ENCODE measurements at places on chromosomes 12 and 14.
A peak's percentile ranks its signal among the peaks of the same experiment; 100 is the strongest.

DNA sequence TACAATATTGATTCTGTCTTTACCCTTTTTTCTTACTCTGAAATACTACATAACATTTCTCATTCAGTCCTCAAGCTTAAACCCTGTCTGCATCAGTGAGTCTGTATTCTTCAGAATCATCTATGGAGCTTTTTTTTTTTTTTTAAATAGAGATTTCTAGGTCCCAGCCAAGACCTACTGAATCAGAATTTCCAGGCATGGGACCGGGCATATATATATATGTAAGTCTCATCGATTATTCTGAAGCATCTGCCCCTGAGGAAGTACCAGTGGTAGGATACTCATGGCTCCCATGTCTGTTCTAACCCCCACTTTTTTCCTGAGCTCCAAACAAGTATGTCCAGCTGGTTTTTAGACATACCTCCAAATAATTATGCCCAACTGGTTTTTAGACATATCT lies 6.1 kb downstream of the DDX47 start:
- no peak for DNase-seq

GRCh38 chr14:102182190-102182589 lies 42.5 kb downstream of the WDR20 start:
- no peak for DNase-seq

DNA sequence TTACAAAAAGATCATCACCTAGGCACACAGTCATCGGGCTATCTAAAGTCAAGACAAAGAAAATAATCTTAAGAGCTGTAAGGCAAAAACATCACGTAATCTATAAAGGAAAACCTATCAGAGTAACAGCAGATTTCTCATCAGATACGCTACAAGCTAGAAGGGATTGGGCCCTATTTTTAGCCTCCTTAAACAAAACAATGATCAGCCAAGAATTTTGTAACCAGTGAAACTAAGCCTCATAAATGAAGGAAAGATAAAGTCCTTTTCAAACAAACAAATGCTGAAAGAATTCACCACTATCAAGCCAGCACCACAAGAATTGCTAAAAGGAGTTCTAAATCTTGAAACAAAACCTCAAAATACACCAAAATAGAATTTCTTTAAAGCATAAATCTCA lies 191.6 kb upstream of the BMP4 start:
- DNase-seq = no peak

- peak; percentile 8 for DNase-seq
Measured at GRCh38 chr12:14810953-14811483, 3.0 kb downstream of the SMCO3 start.

DNA sequence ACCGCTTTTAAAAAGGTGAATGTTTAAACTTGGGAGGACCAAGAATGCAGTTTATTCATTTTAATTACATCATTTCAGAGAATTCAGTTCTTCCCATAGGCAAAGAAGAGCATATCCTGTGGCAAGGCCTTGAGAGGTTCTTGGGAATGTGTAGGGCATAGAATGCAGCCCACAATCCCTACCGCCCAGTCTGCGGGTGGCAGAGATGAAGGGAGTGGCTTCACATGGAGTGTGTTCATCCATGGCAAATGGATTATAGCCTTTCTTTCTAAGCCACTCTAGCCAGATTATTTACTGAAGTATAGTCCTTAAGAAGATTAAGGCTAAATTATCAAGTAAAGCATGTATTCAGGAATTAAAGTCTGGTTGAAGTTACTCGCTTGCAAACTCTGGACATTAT lies 97.4 kb downstream of the TSPAN8 start:
- no peak for DNase-seq

DNA sequence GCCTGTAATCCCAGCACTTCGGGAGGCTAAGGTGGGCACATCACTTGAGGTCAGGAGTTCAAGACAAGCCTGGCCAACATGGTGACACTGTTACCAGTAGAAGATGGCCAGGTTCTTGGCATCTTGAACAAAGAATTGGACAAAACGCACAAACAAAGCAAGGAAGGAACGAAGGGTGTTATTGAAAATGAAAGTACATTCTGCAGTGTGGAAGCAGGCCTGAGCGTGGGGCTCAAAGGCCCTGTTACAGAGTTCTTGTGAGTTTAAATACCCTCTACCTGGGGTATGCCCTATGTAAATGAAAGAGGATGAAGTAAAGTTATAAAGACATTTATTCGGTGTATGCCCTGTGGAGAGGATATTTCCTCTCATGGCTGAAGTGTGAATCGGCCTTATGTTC lies 20.8 kb upstream of the CDK17 start:
- DNase-seq = no peak

GRCh38 chr14:38469156-38469555 lies 213.3 kb upstream of the CLEC14A start:
- DNase-seq = no peak

GRCh38 chr14:91126761-91127160 lies 12.9 kb downstream of the DGLUCY start:
- no peak for DNase-seq

GRCh38 chr14:103623883-103624482 lies 5.0 kb upstream of the KLC1 start:
- DNase-seq = no peak

DNA sequence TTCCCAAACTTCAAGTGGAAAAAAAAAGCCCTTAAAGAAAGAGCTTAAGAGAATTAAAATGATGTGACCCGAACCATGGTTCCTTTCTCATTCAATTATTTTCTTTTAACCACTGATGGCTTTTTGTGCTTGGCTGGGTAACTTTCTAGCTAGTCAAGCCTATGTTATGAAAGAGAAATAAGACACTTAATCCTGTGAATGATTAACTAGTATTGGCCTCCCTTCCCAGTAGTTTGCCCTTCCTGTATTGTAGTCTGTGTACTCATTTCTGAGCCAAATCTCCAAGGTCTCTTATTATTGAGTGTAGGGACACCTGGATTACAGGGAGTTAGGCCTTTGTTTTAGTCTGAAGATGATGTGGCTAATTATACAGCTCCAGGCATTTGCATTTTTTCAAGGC lies 353.0 kb downstream of the RAD51B start:
- peak; percentile 93 for DNase-seq

GRCh38 chr14:34699873-34700621 lies 14.3 kb downstream of the CFL2 start:
- DNase-seq = peak; percentile 56

- DNase-seq = no peak
Measured at GRCh38 chr14:86989285-86989684, 1003.7 kb downstream of the GALC start.

DNA sequence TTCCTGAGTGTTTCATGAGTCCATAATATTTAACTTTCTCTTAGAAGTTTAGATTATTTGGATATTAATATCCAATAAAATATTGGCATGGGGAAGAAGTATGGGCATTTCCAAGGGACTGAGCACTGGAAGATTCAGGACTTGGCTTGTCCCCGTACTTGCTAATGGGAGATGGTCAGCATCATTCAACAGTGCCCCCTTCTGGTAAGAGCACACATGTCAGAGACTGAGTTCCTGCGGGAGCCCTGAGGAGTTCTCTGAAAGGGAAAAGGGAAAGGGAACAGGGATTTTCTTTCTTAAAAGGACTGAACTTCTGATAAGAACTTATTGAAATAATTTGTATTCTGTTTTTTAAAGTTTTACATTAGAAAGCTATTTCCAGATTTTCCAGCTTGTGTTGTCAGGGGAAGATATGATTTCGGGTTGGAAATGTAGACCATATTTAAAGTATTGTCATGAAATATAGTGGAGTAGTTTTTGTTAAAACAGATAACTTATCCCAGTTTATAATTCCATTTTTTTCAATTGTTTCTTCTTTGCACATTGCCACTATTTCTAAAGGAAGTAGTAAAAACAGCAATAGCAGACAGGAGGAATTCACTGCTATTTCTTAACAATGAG lies 59.8 kb upstream of the C12orf71 start:
- DNase-seq = peak; percentile 55

- DNase-seq = no peak
Measured at GRCh38 chr14:70192915-70193314, 4.2 kb upstream of the SLC8A3 start.

DNA sequence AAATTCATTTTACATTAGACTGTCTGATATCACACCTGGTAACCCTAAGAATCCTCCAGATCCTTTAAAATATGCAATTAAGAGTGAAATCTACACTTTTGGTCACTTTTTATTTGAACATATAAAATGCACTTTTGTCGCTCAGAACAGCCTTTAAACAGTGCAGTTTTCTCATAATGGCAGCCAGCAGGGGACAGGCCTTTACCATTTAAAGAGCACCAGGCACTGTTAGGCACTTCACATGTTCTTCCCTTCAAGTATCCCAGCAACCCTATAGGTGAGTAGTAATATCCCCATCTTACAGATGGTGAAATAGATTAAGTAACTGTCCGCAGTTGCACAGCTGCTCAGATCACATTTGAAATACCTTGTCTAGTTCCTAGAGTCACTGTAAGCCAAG lies 11.3 kb upstream of the SAMD4A start:
- no peak for DNase-seq

- no peak for DNase-seq
Measured at GRCh38 chr12:11823043-11823442, 173.6 kb downstream of the ETV6 start.

GRCh38 chr14:99647411-99647810 lies 2.5 kb downstream of the HHIPL1 start:
- no peak for DNase-seq

- peak; percentile 89 for DNase-seq
Measured at GRCh38 chr14:32397861-32398640, 69.0 kb downstream of the AKAP6 start.

- no peak for DNase-seq
Measured at GRCh38 chr12:56160193-56160763, 2.1 kb downstream of the MYL6 start.

GRCh38 chr12:93415723-93416464 lies 25.9 kb downstream of the UBE2N start:
- no peak for DNase-seq

DNA sequence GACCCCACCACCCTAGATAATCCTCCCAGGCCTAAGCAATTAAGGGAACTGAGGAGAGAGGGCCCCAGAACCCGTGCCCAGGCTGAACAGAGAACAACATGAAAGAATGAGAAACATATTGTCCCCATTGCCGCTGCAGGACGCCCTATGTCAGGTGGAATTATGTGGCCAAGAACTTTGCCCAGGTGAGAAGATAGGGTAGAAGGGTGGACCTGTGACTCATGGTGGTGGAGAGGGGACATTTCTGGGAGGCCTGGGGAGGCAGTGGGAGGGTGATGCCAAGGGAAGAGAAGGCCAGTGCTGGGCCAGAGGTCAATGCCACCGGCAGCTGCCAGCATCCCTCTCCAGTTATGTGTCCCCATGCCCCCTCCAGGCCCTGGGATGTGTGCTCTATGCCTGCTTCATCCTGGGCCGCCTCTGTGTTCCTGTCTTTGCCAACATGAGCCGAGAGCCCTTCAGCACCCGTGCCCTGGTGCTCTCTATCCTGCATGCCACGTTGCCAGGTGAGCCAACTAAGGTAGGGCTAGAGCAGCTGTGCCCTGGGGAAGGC lies 15.5 kb downstream of the SOAT2 start:
- no peak for DNase-seq

GRCh38 chr12:31929027-31929526 lies 30.1 kb upstream of the RESF1 start:
- DNase-seq = no peak

GRCh38 chr14:90062822-90063539 lies 1.2 kb downstream of the KCNK13 start:
- no peak for DNase-seq

DNA sequence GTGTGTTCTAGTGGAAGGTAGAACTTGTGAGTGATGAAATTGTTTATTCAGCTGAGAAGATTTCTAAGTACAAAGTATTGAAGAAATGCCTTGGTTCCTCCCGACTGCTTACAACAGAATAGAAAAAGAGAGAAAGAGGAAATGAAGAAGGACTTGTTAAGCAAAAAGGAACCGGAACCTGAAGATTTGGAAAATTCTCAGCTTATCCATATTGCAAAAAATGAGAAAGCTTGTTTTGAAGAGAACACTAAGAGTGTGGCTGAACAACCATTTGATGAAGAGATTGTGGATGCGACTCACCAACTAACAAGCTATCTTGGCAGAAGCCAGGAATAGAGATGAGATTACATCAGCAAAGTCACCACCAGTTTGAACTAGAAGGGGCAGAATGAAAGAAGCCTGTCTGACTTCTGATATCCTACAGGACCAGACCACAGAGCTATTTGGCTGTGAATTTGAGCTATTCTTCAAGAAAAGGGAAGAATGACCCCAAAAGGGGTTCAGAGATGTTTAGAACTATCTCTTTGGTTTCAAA lies 15.1 kb downstream of the NDUFA9 start:
- no peak for DNase-seq

GRCh38 chr12:7411343-7411742 lies 32.6 kb downstream of the CD163L1 start:
- DNase-seq = no peak

DNA sequence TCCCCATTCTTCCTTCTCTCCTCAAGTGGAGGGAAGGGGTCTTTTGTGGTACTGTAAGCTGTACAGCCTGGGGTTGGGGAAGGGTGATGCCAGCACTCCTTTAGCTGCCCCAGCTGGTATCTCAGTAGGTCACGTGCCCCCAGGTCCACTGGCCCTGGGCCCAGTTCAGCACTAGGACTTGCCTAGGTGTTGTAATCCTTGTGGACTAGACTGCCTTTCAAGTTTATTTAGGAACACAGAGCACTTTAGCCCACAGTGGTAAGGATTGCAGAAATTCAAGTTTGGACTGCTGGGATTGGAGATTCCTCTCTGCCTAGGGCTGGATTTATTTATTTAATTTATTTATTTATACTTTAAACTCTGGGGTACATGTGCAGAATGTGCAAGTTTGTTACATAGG lies 569.6 kb downstream of the AACS start:
- peak; percentile 75 for DNase-seq

GRCh38 chr14:101509730-101510371 lies 51.4 kb upstream of the DIO3 start:
- no peak for DNase-seq
